ENCODE measurements at places on chromosomes 5 and 9.
A peak's percentile ranks its signal among the peaks of the same experiment; 100 is the strongest.

DNA sequence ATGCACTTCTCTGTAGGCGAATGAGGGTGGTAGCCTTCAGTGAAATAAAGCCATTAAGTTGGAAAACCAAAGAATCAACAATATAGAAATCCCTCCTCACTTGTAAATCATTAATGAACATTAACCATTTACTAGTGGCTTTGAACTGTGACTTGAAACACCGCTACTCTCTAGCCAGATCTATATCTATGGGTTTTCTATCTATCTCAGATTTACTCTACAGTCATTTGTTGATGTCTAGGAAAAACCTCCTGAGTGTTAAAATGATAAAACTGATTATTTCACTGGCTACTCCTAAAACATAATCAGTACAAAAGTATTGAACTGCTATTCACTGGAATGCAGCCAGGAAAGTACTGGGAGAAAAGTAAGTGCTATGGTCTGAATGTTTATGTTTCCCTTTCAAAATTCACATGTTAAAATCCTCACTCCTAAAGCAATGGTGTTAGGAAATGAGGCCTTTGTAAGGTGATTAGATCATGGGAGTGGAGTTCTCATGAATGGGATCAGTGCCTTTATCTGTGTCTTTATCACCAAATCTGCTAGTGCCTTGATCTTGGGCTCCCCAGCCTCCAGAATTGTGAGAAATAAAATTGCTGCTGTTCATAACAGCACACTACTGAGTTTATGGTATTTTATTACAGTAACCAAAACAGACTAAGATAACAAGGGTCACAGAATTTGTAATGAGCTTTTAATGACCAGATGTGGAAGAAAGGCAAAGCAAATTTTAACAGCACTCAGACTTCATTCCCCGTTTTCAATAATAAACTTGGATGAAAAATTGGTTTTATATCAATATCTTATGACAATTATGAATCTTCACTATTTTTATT lies 8.6 kb upstream of the OXCT1 start:
- DNase-seq = peak; percentile 59

- DNase-seq = no peak
Observed at GRCh38 chr5:73215531-73215890, 42.5 kb downstream of the TMEM174 start.

DNA sequence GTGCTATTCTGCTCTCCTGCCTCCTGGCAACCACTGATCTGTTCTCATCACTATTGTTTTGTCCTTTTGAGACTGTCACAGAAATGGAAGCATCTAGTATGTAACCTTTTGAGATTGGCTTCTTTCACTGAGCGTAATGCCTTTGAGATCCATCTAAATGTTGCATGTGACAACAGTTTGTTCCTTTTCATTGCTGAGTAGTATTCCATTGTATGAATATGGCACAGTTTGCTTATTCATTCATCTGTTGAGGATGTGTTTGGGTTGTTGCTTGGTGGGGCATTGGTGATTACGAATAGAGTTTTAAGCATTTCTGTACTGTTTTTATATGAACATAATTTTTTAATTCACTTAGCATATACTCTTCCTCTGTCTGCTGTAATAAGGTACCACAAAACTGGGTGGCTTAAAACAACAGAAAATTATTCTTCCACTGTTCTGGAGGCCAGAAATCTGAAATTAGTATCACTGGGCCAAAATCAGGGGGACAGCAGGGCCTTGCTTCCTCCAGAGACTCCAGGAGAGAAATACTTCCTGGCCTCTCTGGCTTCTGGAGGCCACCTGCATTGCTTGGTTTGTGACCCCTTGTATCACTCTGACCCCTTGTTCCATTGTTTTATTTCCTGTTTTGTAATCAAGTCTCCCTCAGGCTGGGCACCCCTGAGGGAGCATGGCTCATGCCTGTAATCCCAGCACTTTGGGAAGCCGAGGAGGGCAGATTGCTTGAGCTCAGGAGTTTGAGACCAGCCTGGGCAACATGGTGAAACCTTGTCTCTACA lies 53.0 kb downstream of the EXOSC2 start:
- peak; percentile 40 for DNase-seq

DNA sequence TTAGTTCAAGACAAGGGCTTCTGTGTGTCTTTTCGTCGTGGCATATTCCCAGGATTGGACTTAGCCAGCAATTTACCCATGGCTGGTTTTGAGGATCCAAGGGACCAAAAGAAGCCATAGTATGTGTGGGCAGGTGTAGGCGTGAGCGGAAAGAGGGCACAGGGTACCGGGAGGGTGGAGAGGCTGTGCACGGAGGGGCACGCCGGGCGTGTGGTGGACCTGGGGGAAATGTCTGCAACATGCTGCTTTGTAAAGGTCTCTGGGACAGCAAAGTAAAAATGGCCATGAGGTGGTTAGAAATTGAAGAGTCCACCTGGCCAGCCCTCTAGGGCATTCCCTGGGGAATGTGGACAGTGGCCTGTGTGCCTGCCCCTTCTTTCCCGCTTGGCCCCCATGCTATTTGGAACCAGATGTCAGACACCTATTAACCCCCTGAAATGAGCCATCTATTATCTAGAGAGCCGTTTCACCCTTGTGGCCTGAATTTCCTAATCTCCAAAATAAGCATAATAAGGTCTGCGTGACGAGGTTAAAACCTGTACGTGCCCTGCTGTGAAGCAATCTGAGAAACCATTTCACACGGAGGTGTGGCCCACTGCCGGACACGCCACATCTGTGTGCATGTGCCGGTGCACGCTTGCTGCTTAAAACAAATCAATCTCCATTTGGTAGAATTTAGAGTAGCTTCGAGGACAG lies 5.1 kb downstream of the FLT4 start:
- no peak for DNase-seq

DNA sequence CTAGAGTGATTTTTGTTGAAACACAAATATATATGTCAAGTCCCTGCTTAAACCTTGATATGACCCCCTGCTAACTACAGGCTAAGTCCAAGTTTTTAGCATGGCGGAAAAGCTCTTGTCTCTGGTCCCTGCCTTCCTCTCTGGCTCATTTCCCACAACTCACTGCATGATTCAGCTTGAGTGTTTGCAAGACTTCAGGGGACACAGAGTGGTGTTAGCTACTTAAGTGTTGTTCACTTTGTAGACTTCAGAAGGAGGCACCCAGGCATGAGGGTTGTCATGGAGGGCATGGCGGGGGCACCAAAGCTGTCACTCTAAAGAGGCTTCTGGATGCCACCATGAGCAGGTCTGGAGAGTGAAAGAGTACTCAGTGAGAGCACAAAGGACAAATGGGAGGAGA lies 362.4 kb upstream of the ACTBL2 start:
- no peak for DNase-seq

DNA sequence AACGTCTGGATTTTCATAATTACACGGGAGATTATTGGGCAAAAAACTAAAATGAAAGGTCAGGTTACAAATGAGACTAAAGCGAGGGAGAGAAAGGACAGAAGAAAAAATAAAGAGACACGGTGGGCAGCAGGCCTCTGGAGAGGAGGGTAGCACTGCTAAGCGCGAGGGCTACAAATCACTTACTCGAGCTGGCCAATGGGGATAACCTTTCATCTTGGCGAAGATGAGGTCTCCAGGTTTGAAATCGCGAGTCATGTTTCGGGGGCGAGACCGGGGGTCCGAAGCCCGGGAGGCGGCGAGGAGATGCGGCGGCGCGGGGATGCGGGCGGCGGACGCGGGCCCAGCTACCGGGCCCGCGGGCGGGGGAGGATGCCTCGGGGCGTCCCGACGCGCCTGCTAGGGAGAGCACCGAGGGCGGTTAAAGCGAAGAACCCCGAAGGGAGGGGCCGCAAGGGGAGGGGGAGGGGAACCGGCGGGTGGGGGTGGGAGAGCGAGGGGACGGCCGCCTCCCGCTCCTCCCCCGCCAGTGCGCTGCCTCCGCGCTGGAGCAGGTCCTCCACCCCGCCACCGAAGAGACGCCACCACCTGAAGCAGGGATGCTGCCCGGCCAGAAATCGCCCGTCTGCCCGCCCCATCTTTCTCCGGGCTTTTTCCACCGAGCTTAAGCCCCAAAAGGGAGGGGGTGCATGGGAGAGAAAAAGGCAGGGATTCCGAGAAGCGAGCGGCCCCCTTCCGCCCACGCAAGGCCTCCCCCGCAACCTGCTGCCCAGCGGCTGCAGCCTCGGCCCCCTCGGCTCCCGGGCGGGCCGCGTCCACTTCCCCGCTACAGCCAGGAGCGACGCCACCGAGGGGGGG lies 610 bp downstream of the PSIP1 start:
- DNase-seq = no peak

DNA sequence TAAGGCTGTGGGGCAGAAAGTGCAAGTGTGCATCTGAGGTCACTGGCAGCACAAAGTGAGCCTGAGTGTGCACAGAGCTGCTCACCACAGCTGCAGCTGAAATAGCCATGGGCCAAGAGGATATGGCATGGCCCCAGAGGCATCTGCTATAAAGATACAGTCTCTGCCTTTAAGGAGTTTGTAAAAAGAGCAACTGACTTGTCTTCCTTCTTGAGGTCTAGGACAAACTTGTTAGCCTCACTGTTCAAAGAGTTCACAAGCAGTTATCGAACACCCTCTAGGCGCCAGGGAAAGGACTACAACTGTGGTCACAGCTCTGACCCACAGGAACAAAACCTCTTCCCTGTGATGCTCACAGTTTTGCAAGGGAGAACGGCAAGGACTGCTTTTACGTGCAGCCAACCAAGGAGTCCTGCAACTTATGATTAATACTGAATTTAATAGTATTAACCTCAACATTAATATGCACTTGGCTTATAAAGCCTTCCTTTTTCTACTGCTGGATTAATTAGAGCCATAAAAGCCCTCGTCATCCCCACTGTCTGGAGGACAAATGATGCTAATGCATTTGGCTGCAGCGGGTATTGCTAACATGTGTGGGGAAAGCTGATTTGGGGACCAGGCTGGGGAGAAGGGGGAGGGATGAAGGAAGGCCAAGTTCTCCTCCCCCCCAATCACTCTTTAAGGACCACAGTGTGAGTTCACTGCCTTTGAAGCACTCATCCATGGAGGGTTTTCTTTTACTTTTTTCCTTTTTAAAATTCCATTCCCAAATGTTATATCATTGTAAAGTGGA lies 189.8 kb upstream of the TRIM32 start:
- DNase-seq = no peak

DNA sequence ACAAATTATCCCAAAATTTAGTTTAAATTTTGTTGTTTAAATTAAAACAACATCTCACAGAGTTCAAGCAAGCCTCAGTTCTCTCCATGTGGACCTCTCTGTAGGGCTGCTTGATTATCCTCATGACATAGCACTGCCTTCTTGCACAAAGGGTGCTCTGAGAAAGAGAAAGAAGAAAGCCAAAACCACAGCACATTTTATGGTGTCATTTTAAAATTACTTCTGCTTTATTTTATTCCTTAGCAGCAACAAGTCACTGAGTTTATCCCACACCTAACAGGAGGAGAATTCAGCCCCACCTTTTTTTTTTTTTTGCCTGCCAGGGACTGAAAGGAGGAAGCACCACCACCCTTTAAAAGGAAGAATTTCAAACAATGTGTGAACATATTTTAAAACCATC lies 12.8 kb upstream of the KCNV2 start:
- no peak for DNase-seq

- no peak for DNase-seq
Observed at GRCh38 chr9:97526895-97527575, 25.6 kb downstream of the TMOD1 start.

DNA sequence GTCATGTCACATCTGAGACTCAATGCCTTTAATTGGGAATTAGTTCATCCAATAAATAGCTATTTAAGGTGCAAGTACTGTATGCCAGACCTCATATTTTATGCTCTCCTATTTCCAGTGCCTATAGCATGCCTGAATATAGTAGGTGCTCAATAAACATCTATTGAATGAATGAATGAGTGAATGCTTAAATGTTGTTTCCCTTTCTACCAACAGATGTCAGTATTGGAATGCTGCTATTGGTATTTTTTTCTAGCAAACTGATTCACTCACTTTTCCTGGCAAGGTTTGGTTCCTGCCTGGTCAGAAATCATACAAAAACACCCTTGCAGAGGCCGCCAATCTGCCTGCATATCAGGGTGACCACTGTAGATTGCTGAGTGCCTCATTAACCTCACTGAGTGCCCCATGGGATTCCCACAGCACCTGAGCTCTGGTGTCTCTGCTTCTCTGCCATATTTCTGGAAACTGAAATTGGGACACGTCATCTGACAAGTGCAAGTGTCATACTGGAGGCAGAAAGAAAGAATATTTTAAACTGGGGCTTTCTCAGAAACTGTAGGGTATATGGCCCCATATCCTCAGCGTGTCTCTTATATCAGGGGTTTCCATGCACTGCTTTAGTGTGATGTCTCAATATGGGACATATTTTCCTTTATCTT lies 359.7 kb downstream of the TRIM32 start:
- DNase-seq = no peak

DNA sequence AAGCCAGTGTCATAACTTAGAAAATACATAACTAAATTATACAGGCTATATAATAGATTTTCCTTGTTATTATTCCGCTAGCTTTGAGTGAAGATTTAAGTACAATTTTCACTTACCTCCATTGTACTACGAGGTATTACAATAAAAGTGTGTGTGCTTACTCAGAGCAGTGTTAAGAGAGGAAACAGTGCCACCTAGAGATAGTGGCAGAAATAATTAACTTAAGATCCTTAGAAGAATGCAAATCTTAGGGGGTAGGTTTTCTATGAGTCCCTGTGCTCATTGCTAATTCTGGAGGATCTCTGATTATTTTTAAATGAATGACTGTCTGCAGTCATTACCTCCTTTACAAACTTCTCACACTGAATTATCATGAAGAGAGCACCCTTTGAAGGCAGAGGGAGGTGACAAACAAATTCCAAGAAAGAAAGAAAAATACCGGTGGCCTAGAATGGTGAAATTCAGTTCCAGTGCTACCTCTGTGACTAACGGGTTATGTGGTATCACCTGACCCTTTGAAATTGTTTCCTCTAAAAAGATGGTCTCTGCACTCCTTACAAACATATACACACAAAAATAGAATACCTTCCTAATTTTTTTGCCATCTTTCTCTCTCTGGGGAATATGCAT lies 379.8 kb downstream of the TRIM36 start:
- DNase-seq = peak; percentile 41

GRCh38 chr5:32499261-32499660 lies 54.7 kb upstream of the ZFR start:
- DNase-seq = no peak

DNA sequence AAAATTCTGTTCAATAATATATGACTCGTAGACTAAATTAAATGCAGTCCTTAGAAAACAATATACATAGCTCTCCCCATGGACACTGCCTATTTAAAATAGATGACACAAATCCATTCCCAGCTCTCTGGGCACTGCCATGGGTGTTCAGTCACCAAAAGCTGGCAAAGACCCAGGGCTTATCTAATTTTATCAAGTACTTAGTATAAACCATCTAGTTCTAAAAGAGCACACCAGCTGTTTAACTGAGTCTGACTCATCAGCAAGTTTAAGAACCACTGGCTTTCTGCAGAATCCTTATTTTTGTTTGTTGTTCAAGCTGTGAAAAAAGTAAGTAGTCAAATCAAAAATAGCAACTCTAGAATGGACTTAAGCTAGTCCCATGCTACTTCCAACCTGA lies 107.6 kb downstream of the PLPP1 start:
- DNase-seq = peak; percentile 47

- DNase-seq = no peak
Observed at GRCh38 chr9:28671000-28671399, 1097.7 kb upstream of the C9orf72 start.

- no peak for DNase-seq
Observed at GRCh38 chr9:92564982-92565381, 29.2 kb upstream of the ECM2 start.
